ENCODE measurements at places on chromosomes 6 and 20. TPM values are rescaled to one million over a fixed set of nuclear protein-coding genes. Genes with fewer than 3 reads are reported as not detected.
A peak's percentile ranks its signal among the peaks of the same experiment; 100 is the strongest.

The GRIK2 gene
- 12.6 TPM for total RNA-seq

The WFDC10A gene
- total RNA-seq: not detected

GRCh38 chr6:139530561-139530960 is 156.1 kb upstream of the CITED2 start:
- DNase-seq: no peak

- no peak for DNase-seq
Observed at GRCh38 chr6:133892813-133893691, 4.1 kb downstream of the TCF21 start.

DNA sequence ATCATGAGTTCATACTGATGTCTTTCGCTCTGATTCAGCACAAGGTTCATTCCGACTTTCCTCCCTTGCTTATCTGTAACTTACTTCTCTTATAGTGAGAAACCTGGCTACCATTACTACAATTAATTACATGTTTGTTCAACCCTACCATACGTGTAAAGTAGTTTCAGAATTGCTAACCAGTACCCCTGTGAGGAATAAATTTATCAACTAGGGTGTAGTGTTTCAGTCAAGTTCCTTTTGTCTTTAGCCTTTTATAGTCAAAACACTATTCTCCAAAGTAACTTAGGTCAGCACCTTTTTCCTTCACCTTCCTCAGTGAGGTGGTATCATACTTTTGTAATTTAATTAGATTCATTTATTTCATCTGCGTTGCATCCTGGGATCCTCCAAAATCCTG is 64.9 kb downstream of the MAP3K4 start:
- DNase-seq: no peak

- no peak for DNase-seq
Observed at GRCh38 chr6:3077430-3077829, 9.1 kb downstream of the RIPK1 start.

DNA sequence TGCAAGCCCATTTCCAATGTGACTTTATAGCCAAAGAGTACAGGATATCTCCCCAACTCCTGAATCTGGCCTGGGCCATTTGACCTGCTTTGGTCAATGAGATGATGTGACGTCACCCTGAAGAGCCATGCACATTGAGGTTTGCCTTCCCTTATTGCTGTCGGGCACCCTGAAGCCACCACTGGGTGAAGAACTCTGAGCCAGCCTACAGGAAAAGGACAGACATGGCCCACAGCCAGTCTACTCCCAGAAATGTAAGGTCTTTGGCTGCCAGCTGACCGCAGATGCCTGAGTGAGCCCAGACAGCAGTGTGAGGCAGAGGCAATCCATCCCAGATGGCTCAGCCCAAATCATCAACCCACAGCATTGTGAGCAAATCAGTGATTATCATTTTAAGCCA is 3.7 kb upstream of the SYNDIG1 start:
- DNase-seq: peak; percentile 72

GRCh38 chr6:37889486-37889885 is 70.0 kb downstream of the ZFAND3 start:
- no peak for DNase-seq
